ENCODE measurements at places on chromosomes 1 and 21.

DNA sequence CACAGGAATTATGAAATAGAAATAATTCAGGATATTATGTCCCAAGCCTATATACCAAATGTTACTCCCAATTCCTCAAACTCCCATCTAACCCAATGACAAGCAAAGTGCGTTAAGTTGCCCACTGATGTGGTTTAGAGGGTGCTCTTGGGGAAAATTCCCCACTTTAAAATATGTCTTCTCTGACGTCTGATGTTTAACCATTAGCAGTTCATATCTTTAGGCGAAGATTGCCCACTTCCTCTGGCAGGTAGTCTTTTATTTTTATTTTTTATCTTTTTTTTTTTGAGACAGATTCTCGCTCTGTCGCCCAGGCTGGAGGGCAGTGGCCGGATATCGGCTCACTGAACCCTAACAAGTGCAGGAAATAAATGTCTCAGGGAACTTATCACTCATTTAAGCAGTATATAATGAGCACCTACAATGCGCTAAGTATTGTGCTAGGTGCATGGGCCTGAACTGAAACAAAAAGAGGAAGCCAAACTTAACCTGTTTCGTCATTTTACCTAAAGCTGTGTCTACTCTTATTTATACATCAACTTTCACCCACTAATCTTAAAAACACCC, 1.3 kb upstream of the LYST start:
- DNase-seq = no peak

- DNase-seq = no peak
Observed at GRCh38 chr1:2187619-2188018, 7.0 kb downstream of the FAAP20 start.

DNA sequence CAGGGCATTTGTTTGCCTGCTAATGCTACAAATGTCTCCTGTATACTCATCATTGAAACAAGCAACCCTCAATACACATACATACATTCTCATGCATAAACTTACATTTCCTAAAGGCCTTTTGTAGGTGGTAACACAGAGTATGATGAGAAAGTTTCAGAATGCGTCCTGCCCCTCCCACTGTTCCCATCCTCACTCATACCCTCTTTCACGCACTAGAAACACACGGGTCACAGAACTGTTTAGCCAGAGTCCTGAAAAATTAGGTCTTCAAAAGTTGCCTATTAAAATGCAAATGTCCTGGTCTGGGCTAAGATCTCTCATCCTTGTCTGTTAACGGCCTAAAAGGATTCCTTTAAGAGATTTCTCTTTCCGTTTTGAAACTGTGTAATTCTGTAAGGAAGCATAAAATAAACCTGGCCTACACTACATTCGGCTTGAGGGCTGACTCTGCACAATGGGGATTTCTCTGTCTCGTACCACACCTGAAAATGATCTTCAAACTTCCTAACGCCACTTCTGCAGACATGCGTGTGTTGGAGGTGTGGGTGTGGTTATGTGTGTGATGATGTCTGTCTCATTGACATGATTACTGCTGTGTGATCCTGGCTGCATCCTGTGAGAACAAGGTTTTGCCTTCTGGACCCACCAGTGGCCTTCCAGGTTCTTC, 5.3 kb upstream of the FCER1A start:
- DNase-seq = no peak

GRCh38 chr1:222098404-222098803, 356.5 kb upstream of the DUSP10 start:
- no peak for DNase-seq

- no peak for DNase-seq
Observed at GRCh38 chr1:8854240-8854639, 24.2 kb downstream of the ENO1 start.

GRCh38 chr1:1461721-1462317, 9.7 kb upstream of the ATAD3B start:
- no peak for DNase-seq

- DNase-seq = no peak
Observed at GRCh38 chr1:204355913-204356312, 3.8 kb downstream of the PLEKHA6 start.

DNA sequence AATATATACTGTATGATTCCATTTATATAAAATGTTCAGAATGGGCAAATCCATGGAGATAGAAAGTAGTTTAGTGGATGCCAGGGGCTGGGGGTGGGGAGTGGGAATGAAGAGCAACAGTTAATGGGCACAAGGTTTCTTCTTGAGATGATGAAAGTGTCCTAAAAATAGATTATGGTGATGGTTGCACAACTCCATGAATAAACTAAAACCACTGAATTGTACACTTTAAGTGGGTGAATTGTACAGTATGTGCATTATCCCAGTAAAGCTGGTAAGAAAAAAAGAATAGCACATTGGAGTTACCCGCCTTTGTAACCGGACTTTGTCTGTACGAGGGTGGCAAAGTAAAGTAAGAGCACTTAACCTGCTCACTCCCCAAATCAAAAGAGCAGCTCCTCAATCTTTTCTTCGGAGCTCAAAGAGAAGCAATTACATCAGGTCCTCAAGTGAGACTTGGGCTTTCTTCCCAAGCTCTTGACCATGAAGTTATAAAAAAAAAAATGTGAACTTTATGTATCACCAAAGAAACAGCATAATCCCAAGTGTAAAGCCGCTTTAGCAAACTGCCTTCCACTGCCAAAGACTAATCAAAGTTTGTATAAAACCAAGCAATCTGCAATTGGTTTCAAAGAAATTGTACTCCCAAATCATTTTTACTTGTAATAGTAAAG, 32.1 kb downstream of the ALDH9A1 start:
- DNase-seq = no peak

DNA sequence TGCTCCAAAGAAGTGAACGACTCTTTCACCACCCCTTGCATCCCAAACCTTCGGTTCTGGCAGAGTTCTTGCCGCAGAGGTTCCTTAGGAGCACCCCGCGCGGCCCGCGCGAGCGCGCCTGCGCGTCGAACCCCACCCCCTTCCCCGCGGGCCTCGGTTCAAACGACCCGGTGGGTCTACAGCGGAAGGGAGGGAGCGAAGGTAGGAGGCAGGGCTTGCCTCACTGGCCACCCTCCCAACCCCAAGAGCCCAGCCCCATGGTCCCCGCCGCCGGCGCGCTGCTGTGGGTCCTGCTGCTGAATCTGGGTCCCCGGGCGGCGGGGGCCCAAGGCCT, at the start of gene C1orf56:
Gene C1orf56, plus strand, starts transcription at position 161 of the 334 bp plus-strand sequence. Its CDS starts 97 bp downstream, at position 258.
- peak; percentile 43 for DNase-seq

DNA sequence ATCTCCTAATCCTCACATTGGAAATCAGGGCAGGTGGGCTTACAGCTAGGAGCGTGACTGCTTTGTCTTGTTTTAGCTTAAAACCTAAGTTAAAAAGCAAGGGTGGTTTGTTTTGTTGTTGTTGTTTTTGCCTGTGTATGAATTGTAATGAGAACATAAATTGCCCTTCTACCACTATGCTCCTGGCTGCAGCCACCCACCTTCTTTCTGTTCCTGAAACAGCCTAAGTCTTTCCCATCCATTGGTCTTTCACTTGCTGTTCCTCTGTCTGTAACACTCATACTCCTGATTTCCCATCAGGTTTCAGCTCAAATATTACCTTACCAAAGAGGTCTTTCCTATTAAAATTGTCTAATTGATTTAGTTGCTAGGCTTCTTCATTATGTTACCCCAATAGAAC, 604 bp upstream of the TMEM79 start:
- no peak for DNase-seq

- DNase-seq = no peak
Observed at GRCh38 chr1:14826172-14826636, 227.7 kb downstream of the KAZN start.

DNA sequence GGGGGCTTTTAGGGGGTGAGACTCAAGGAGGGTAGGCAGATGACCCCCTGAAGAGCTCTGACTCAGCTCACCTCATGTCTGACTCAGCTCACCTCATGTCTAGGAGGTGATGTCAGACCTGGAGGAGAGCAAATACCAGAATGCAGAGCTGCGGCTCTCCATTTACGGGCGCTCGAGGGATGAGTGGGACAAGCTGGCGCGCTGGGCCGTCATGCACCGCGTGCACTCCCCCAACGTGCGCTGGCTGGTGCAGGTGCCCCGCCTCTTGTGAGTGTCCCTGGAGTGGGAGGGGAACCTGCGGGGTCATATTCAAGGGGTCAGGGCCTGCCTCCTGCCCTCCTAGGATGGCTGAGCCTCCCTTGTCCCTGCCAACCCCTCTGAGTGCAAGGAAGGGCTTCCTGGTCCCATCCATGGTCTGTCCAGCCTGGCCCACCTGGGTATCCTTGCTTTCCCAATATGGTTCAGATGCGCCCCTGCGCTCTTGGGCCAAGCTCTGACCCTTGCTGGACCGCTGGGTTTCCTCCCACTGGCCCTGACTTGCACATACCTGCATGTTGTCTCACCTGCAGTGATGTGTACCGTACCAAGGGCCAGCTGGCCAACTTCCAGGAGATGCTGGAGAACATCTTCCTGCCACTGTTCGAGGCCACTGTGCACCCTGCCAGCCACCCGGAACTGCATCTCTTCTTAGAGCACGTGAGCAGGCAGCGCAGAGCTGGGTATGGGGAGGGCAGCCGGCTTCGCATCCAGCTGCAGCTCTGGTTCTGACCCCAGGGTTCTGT, 9.1 kb downstream of the AMPD2 start:
- DNase-seq = no peak

DNA sequence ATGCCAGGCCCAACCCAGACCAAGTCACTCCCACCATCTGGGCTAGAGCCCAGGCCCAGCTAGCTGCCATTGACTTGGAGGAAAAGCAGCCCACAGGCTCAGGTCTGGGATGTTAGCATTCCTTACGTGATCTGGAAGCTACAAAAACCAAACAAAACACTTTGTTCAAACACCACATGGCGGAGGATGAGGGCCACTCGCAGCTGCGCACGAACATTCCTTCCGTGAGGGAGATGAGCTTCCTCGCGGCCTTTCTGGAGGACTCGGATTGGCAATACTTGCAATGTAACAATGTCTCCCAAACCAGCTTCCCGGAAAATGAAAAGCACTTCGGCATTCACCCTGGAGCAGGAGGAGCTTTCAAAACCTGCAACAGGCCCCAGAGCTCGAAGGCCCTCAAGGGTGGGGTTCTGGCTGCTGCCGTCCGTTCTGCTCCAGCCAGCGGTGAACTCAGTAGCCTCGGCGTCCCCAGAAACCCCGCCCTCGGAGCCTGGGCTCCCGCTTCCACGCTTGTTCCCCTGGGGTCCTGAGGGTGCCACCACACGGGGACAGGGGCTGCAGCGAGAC, 40.5 kb downstream of the COL6A1 start:
- DNase-seq = no peak

GRCh38 chr1:8858888-8859706, 19.4 kb downstream of the ENO1 start:
- DNase-seq = no peak

DNA sequence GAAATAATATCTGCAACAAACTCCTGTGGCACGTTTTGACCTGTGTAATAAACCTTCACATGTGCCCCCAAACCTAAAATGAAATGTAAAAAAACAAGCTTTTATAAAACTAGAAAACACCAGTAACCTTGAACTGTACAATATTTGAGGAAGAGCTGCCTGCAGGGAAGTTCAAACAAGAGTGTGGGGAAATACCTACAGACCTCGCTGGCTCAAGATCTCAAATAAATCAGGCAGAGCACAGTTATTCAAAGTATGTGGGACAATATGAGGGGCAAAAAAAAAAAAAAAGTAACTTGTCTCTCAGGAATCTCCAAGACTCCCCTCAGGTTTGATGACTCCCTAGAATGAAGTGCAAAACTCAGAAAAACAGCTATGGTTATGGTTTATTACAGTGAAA, 37.9 kb upstream of the PPIH start:
- DNase-seq = no peak

DNA sequence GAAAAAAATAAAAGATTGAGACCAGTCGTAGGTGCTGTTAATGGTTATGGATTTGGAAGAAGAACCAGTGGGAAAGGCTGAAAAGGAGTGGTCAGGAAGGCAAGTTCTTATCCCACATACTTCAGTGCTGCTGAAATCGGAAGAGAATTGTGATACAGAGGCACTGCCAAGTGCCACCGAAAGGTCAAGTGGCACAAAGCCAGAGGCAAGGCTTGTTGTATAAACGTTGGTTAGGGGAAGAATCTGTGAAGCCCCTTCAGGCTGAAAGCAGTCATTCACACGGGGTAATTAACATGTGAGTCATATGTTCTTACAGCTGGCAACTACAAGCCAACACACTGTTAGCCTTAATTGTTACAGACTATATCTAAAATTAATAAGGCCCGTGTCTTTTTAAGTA, 48.8 kb downstream of the ZBTB40 start:
- DNase-seq = peak; percentile 41

DNA sequence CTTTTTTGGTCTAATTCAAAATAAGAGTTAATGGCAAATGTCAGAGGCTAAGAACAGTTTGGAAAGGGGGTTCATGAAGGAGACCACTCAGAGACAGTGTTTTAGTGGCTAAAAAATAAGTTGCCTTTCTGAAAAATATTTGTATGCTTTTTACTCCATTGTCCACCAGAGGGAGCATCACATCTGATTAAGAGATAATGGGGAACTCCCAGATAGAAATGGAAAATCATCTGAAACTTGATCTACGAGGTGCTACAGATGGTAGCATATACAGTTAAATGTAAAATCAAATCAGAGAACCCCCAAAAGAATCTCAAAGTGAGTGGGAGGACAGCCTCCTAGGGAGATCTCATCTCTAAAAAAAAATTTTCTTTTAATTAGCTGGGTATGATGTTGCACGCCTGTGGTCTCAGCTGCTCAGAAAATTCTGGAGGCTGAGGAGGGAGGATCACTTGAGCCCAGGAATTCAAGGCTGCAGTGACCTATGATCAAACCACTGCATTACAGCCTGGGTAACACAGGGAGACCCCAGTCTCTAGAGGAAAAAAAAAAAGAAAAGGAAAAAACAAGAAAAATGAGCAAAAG, 9.7 kb downstream of the SMYD3 start:
- DNase-seq = peak; percentile 70

DNA sequence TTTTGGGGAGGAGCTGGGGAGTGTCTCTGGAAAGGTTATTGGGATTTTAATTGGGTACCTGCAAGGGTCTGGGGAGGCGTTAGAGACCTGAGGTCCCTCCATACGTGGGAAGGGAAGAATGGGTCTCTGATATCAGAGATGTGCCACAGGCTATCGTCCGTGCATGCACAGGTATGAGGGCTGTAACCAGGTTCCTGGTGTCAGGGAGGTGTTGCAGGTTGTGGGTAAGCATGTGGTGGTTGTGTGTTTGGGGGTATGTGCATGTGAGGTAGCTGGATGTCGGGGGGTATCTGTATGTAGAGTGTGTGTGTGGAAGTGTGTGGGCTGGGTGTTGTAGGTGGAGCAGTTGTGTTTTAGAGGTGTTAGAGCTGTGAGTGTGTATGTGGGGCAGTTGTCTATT, 8.3 kb downstream of the AHDC1 start:
- DNase-seq = no peak

DNA sequence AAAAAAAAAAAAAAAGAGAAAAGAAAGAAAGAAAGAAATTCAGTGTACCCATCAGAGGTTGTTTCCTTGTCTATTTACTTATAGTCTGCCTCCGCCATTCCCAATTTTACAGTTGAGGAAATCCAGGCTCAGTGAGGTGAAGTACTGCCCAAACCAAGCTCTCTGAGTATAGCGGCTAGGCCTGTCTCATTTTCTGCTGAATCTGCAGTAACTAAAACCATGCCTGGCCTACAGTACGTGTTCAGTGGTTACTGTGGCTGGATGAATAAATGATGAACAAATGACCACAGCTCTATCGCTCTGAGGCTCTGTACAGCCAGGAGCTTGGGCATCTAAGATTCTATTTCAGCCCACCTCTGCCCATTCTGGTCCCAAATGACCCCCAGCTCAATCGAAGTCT, 24.3 kb downstream of the RAP1GAP start:
- DNase-seq = no peak
